ENCODE measurements at places on chromosomes 3 and 15.

- DNase-seq, result no peak
These were observed 38.5 kb downstream of the KLF13 start for GRCh38 chr15:31365032-31365654.

DNA sequence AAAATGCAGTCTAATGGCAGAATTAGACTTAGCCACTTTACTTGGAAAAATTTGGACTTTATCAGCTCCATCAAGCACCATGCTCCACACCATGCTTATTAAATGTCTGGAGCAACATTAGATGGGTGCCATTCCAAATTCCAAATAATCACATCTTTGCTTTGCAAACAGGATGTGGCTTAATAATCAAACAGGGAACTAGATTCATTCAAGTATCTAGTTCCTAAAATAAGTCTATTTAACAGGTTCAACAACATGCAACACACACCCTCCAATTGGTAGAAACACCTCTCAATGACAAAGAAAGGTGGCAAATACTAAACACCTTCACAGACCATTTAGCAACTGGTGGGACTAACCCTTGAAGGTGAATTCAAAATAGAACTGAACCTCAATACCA is 3.5 kb downstream of the HEXA start:
- DNase-seq, result no peak

DNA sequence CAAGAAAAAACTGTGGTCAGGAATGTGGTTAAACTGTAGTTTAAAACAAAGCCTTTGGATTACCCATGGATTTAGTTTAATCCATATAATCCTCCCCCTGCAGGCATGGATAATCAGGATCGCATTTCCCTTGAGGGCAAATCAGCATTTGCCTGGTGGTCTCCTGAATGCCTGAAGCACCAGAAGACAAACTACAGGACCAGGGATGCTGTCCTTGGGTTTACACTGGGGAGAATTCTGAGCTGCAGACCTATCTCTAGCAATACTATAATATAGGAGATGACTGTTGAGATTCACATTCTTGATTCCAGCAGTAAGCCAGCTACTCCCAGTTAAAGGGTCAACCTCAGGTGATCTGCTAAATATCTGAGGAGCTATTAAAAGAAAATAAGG is 10.6 kb downstream of the PIK3CB start:
- DNase-seq, result no peak

DNA sequence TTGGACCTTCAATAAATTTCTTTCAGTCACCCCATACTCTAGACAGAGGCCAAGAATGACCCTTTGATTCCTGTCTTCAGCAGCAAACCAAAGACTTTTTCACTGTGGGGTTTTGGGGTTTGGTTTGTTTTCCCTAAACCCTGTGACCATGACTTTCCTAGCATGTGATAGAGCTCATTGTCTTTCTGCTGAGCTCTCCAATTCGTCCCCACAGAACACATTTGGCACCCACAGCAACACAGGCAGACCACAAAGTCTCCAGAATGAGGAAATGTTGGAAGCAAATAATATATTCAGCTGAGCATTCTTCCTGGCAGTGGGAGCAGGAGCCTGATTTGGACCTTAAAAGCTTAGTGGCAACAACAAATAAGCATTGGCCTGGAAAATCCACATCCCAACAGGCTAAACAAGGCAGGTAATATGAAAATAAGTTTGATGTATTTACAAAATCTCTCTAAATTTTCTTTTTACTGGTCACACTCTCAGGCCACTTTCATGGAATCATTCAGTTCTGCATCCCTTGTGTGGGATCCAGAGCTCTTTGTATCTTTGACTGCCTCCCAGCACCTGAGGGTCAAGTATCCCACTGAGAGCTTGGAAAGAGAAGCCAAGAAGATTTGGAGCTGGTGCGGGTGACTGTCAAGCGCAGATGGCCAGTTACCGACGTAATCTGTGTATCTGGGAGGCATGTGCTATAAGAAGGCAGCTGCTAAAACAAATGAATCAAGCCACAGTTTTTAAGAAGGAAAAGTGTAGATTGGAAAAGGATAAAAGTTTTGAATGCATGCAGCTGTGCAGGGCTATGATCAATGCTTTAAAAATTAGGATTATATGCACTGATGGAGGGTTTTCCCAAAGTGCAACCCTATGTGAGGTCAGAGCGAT is 36.5 kb upstream of the CPB1 start:
- DNase-seq, result no peak

GRCh38 chr3:126126811-126127431 is 43.0 kb upstream of the SLC41A3 start:
- DNase-seq, result no peak

- DNase-seq, result peak; percentile 29
These were observed 734 bp downstream of the TBL1XR1 start for GRCh38 chr3:177196456-177197040.

GRCh38 chr15:64092864-64093626 is 593 bp downstream of the CIAO2A start:
- DNase-seq, result peak; percentile 40

GRCh38 chr3:128283421-128283820 is 130.1 kb downstream of the EEFSEC start:
- DNase-seq, result no peak

DNA sequence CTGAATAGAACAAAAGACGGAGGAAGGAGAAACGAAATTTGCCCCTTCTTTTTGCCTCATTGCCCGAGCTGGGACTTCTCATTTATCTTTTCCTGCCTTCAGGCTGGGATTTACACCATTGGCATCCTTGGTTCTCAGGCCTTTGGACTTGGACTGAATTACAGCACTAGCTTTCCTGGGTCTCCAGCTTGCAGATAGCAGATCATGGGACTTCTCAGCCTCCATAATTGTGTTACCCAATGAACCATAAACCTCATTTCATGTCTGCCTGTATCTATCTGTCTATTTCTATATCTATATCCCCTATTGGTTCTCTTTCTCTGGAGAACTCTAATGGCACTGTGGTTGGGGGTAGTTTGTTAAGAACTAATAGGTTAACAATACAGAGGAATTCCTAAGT is 31.5 kb upstream of the CTXND1 start:
- no peak for DNase-seq

DNA sequence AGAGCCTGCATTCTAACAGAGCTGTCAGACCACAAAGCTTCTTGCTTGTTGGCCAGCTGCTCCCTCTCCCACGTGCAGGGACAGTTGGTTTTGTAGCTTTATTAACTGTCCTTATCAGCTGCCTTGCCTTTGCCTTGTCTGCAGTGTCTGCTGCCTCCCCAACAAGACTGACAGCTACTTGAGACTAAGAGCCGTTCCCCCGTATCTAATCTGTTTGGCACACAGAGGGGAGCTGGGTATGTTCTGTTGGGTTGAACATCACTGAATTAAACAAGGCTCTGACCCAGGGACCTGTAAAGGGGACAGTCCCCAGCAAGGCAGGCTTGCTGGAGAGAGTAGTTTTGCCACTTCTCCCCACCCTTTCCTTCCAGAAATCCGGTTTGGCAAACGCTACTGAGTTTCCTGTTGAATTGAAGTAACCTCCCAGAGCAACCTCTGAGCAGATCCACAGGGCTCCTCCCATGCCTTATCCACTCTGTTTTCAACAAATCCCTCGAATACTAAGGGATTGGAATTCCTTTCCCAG is 116.1 kb downstream of the ANP32A start:
- no peak for DNase-seq

- no peak for DNase-seq
These were observed 86.8 kb upstream of the CADPS start for GRCh38 chr3:62961874-62962556.

GRCh38 chr3:129033151-129033550 is 27.4 kb upstream of the GP9 start:
- DNase-seq, result no peak

DNA sequence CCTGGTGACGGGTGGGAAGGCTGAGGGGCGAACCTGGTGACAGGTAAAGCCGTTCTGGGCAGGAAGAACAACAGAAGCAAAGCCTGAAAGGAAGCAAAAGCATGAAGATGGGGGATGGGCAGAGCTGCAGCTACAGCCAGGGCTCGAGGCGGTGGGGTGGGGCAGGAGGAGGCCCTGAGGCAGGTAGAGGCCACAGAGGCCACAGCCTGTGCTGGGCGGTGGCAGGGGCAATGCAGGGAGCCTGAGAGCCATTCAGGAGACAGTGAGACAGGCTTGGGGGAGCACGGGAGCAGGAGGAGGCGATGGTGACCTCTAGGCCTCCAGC is 8.2 kb downstream of the PCSK6 start:
- DNase-seq, result no peak

DNA sequence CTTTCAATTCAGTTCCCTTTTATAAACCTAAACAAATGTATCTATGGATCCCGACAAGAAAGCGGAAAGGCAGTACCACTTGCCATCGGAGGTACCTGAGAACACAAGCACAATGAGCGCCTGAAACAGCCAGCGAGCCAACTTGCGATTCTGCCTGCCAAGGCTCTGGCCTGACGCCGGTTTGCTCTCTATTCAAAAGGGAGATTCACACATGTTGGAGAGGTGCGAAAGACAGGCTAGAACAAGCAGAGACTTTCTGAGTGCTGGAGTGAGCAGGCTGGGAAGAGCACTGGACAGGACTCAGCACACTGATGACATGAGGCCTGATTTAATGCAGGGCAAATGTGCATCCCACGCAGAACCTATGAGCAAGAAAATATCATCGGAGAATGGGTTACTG is 17.7 kb upstream of the PRR23E start:
- DNase-seq, result no peak

DNA sequence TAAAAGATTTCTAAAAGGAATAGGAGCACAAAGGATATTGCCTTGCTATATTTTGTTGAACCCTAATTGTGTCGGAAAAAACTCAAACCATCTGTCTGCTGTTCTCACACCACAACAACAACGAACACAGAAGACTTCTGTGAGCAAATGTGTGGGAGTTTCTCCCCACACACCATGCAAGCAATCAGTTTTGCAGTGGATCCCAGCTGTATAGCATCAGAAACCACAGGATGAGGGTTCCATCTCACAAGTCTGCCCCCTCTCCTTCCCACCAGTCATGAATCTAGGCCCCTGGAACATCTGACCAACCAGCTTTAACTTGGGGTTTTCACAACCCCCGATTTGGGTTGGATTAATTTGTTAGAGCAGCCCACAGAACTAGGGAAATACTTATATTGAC is 91.3 kb upstream of the SLC4A7 start:
- DNase-seq, result no peak

DNA sequence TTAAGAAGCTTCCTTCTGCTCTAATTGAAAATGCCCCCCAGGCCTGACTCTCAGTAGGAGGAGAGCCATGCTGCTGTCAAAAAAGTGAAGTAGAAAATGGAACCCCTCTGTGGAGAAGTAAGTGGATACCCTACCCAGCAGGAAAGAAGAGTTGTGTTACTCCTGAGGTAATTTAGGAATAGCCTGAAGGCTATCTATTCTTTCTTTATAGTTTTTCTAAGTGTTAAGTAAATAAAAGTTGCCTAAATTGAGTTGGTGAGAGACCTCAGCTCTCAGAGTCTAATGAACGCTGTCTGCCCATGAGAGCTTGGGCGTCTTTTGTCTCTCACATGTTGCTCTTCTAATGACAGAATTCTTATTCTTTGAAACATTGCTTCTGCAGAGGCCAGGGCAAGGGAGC is 116.2 kb downstream of the NSUN3 start:
- DNase-seq, result no peak

- DNase-seq, result no peak
These were observed 328.3 kb downstream of the THSD4 start for GRCh38 chr15:71443538-71443937.

DNA sequence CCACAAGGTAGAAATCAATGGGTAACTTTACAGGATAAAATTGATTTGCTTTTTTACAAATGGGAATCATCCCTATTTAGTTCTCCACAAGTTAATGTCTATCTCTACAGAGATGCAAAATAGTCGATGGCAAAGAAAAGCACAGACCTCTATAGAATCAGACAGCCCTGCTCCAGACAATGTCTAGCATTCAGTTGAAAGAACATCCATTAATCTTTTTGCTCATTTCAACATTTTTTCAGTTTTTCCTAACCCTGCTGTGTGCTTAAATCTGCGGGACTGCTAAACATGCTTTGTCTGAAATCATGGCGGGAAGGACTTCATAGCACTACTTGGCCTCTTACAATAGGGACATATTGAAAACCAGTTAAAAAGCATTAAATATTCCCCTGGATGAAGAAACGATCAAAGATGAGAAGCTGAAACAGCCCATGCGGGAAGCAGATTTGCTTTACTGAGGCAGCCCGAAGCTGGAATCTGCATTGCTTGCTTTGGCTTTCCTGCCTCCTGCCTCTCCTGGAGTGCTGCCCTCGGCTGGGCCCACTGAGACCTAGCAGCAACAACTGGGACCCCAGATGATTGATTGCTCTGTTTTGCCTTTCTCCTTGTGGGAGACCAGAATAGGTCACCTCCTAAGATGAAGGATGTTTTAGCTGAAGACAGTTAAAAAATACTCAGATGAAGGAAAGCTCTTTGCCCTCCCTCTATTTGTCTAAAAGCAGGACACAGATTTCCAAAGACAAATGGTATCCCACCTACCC is 38.5 kb upstream of the RASGRP1 start:
- DNase-seq, result no peak

- peak; percentile 39 for DNase-seq
These were observed 115.9 kb downstream of the CBLB start for GRCh38 chr3:105752791-105753415.

GRCh38 chr3:139897759-139898158 is 37.2 kb upstream of the CLSTN2 start:
- DNase-seq, result no peak

DNA sequence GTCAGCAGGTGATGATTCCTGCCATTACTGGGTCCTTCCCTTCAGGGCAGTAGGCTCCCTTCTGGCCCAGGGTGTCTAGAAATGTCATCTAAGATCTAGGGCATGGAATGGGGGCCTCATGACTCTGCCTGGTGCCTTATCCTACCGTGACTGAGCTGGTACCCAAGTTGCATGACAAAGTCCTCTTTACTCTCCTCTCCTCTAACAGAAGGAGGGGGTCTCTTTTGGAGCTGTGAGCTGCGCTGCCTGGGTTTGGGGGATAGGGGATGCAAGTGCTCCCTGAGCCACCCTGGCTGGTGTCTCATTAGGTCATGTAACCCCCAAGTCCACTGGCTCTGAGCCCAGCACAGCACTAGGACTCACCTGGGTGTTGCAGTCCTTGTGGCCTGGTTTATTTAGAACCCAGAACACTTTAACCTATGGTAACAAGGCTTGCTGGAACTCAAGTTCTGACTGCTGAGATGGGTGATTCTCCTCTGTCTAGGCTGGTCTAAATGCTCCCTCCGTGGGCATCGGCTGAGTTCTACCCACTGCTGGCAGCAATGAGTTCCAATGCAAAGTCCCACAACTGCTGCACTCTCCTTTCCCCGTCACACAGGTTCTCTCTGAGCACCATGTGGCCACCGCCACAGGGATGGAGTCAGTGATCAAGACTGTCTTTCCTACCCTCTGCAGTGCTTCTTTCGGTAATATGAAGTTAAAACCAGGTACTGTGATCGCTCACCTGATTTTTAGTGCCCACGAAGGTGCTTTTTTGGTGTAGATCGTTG is 34.0 kb downstream of the XXYLT1 start:
- no peak for DNase-seq

GRCh38 chr3:74606996-74607395 is 7.5 kb downstream of the CNTN3 start:
- DNase-seq, result no peak
